NCI-H2081 treated with DMSO at 0.1 percent for 48 hours (cell line): ENCODE measurements at places on chromosomes 3 and 15.

DNA sequence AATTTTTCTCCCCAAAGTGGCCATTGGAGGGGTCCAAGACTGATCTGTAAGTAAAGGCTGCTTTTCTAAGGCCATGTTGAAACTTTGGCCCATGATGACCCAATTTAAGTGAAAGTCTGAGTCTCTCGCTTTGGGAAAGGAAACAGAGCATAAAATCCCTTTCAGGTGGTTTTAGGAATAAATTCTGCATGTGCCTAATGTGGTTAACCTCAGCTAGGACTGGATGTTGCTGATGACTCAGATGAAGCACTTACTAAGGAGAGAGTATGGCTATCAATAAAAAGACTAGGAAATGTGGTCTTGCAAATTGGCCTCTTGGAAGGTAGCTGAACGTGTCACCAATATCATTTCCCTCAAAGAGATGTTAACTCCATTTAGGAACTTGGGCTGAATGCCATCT lies 458.5 kb downstream of the AGBL1 start:
- DNase-seq, result no peak

DNA sequence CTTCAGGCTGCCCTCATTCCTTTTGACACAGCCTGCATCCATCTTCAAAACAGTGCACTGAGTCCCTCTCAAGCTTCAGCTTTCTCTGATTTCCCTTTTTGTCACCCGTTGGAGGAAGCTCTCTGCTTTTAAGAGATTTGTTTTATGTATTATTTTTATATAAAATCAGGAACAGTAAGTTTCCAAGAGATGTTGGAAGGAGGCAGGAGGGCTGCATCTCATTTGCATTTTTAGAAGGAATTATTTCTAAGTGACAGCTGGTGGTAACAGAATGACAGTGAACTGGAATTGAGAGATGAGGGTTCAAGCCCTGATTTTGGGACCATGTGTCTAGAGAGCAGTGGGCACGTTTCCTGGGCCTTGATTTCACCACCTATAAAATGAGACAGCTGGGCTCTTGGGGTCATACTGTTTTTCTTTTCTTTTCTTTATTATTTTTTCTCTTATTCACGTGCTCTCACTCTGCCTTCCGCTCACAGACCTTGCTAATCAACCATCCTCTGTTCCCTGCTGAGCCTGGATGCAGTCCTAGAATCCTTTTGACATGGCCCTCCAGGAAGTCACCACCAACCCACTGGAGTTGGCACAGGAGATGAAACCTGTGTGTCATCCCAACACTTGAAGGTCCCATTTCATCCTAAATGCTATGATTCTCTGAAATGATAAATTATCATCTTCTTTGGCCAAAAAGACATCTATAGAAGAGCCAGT lies 148.6 kb downstream of the CACNA2D3 start:
- DNase-seq, result no peak

DNA sequence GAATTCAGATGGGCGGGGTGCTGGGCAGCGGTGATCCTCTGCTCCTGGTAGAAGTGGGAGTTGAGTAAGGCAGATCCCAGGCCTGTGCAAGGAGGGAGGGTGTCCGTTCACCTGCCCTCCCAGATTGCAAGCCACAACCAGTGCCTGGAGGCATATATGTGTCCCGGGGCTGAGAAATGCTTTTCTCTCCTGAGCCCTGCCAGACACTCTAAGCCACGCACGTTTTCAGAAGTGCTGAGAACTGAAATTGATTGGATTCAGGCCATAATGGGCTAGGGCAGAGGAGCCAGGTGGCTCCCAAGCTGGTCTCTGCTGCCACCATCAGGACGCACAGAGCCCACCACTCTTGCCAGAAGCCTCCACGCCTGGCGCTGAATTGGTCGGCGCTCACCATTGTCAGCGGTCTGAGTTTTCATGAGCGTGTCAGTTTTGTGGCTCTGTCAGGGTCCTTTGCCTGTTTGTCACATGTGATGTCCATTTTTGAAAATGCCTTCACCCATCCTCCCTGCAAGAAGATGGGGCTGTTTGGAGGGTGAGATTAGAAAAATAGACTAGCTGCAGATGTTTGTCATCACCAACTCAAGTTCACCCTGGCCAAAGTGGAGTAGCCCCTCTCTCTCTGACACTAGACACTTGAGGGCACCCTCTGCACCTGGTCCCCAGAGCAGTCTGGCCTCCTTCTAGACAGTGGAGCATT lies 15.4 kb upstream of the BFSP2 start:
- peak; percentile 47 for DNase-seq

DNA sequence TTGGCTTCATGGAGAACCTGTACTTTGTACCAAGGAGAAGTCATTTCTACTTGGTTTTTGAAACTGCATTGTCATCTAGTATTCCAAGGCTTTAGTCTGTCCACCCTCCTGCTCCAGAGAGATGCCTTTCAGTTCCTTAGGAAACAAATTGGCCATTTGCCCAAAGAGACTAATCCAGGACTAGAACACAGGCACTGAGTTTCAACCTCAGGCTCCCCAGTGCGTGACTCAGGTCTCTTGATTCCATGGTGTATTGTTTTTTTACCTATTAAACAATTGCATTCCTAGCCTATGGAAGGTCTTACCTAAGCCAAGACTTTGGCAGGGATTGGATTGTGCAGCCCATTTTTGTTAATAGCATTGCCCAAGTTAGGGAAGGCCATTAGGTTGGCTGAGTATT lies 214.8 kb upstream of the CTDSPL start:
- DNase-seq, result no peak

DNA sequence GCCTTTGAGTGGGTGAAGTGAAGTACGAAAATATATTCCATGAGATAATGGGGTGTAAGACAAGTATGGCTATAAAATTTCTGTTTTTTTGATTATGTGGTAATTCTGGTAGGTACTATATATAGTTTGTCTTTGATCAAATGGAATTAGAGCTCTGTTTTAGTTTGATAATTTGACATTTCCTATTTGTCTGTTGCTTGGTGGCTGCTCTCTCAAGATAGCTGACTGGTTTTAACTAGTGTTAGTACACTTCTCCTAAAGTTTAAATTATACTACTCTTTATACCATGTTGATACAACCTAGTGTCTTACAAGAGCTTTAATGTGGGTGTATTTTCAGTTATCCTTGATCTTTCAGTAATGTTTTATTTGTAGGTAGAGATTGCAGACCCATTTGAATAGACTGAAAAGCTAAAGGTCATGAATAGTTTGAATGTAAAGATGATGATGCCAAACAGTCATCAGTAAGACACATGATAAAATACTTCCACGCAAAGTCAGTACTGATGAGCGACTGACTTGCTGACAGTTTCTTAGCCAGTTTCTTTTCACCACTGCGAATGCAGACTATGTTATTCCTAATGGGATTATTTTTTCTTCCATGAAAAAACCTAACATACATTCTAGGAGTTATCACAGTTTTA lies 15.2 kb downstream of the SACM1L start:
- no peak for DNase-seq

DNA sequence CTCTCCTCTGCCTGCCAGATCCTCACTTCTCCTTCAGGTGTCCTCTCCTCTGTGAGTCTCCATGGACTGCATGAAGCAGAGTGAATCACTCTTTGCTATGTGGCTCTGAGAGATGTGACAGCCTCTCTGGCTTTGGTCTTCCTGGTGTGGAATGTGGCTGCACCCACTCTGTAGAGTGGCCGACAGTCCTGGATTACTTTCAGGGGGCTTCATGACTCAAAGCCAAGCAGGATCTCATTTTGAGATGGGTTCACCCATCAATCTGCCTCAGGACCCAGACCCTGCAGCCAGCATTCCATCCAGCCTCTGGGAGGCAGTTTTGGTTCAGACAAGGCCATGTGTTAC lies 221.9 kb upstream of the LYSMD4 start:
- no peak for DNase-seq

GRCh38 chr3:123311201-123311600 lies 109.5 kb downstream of the SEC22A start:
- no peak for DNase-seq

DNA sequence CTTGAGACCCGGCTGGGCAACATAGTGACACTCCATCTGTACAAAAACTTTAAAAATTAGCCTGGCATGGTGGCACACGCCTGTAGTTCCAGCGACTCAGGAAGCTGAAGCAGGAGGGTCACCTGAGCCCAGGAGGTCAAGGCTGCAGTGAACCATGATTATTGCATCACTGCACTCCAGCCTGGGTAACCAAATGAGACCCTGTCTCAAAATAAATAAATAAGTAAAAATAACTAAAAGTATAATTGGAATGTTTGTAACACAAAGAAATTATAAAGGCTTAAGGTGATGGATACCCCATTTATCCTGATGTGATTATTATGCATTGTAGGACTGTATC lies 38.6 kb downstream of the MYO1E start:
- DNase-seq, result no peak

DNA sequence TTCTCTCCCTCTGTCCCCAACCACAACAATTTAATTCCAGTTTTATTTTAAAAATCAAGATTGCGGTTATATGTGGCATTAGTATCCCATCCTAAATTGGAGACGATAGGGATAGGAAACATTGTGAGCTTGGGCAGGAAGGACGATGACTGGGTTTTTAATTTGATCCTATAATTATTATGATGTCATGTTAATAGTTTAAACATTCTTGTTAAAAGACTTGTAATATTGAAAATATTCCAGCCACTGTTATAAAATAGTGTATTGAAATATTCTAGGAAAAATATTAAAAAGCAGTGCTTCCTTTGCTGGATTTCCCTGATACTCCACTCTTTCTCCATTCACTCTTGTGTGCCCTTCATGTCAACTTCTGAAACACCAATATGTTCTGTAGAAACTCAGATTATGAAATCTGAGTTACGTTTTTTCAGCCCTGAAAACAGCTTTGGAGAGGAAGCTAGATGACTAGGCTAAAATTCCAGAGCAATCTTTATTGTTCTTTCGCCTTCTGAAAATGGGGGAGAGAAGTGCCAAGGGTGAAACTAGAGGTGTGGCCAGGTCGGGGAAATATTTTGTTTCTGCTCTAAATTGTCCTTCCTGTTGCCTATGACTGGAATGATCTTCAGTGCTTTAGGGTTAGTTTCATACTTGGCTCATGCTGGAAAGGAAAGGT lies 46.1 kb upstream of the MAP3K13 start:
- DNase-seq, result no peak

DNA sequence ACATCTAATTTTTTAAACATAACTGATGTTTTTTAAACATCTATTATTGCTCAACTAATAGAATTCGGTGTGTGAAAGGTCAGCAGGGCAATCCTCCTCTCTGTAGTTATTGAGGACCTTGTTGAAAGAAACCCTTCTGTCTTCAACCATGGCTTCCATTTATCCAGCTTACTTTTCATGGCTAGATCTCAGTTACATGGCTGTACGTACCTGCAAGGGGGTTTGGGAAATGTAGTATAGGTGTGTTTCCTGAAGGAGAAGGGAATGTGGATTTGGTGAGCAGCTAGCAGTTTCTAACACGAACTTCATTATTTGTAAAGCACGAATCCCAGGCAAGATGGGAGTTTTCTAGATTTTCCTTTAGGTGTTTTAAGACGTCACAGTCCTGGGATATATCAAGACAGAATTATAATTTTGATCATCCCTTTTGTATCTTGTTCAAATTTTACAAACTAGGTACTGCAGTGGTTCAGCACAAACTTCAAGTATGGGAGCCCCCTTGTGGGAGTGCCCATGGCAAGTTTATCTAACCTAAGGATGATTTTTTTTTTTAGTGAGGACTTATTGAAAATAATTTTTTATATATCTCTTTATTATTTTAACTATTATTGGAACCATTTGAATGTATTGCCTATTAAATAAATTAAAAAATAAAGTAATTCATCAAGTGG lies 41.6 kb downstream of the FBXL2 start:
- DNase-seq, result no peak

- DNase-seq, result no peak
These were observed 5.6 kb upstream of the ASB14 start for GRCh38 chr3:57298041-57298440.

GRCh38 chr3:135368781-135369180 lies 573.7 kb downstream of the EPHB1 start:
- DNase-seq, result no peak

- no peak for DNase-seq
These were observed 1119.0 kb downstream of the NAALADL2 start for GRCh38 chr3:175977968-175978752.

DNA sequence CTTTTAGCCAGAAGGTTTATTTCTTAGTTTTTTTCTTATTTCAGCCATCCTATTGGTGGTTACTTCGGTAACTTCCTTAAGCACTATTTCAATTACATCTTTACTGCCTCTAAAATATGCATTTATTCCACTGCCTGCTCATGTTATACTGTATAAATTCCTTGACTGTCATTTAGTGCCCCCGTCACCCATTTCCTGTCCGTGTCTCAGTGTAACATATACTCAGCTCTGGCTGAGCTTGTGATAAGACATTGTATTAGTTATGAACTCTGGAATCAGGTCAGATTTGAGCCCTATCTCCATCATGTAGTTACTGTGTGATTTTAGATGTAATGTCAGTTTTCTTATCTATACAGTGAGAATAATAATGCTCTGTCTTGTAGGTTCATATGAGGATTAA lies 24.2 kb downstream of the PIAS1 start:
- no peak for DNase-seq

DNA sequence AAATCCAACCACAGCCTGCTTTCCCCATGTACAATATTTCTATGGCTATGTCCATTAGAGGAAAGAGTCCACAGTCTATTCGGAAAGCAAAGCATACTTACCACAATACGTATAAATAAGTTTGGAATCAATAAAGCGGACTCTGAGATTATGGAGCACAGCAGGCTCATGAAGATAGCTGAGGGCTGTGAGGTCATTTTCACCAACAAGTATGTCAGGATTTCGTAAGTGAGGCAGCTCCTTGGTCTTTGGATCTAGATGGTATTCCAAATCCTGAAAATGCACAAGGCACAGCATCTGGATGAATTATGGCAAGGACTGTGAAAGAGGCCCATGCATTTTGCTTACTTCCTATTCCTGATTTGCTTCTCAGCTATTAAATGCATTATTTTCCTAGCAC lies 100.4 kb downstream of the MYO5A start:
- DNase-seq, result no peak

DNA sequence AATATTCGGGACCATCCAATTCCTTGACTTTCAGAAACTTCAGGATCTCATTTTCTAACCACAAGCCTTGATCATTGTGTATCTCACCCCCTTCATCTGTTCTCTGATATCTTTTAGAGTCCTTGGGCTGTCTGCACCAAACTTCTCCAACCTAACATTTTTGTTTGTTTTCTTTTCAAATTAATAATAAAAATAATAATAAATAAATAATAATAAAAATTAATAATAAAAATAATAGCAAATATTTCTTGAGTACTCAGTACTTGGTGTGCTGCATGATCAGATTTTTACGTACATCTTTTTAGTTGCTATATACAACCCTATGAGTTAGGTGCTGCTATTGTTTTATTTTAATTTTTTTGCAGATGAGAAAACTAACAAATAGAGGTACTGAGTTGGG lies 70.2 kb upstream of the TPRG1 start:
- no peak for DNase-seq

GRCh38 chr3:184196536-184196935 lies 10.5 kb downstream of the ABCF3 start:
- no peak for DNase-seq

DNA sequence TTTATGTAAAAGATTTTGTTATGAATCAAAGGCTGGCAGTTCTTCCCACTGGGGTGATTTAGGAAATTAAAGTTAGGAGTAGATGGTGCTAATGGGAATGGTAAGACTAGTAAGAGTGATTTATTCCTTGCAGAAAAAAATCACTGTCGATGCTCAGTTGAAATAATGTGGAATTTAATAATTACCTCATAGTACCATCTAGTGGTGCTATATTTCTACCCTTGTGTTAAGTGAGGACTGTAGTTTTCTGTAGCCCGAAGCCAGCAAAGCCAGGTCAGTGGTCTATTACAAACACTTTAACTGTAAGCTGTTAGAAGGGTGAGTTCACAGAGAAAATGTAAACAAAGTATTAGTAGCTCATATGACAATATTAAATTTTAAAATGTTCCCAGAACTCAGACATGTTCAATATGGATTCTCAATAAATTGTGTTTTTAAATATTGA lies 39.5 kb upstream of the GOLGA8J start:
- DNase-seq, result no peak
